ENCODE measurements at places on chromosomes 11 and 22.

- DNase-seq: no peak
These were observed 15.4 kb downstream of the MS4A13 start for GRCh38 chr11:60530454-60531100.

DNA sequence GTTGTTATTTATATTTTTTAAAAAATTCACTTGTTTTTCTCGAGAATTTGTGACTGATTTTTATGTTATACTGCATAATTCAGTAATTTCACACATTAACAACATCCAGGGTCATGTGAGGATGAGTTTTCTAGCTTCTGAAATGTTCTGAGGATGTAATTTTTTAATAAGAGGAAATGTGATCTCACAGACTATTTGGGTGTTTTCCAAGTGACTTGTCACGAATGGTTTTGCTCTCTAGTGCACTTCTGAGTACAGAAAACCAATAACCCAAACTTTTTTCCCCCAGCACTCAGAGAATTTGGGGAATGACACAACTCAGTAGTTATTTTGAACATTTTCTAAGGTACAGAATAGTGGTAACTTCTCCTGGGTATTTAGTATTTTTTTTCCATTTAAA, 821.1 kb upstream of the ARHGAP42 start:
- no peak for DNase-seq

DNA sequence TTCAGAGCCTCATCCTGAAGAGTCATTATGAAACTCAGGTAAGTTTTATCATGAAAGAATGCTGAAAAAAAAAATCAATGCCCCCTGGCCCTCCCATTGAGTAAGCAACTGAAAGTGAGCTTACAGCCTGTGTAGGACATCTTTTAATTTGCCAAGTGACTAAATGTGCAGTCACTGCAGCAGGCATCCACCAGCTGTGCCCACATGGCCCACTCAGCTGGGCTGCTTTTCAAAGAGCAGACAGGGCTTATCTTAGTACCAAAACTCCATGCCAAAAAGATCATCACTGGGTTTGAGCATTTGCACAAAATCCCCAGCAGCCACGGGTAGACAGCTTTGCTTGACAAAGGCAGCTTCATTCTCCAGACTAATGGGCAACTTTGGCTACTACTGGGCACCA, 709.7 kb downstream of the NTM start:
- no peak for DNase-seq

DNA sequence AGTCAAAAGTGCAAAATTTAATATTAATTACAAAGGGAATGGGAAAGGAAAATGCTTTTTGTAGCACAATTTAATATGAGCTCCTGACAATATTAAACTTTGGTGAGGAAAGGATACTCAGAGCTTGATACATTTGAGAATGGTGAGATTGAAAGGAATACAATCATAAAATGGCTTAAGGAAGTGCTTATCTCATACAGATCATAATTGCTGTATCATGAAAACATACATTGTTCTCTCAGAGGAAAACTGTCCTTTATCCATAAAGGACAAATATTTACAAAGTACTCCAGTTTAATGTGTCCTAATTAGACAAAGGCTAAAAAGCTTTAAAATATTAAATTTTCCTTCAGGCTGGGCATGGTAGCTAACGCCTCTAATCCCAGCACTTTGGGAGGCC, 260.4 kb downstream of the TMEM135 start:
- DNase-seq: no peak

DNA sequence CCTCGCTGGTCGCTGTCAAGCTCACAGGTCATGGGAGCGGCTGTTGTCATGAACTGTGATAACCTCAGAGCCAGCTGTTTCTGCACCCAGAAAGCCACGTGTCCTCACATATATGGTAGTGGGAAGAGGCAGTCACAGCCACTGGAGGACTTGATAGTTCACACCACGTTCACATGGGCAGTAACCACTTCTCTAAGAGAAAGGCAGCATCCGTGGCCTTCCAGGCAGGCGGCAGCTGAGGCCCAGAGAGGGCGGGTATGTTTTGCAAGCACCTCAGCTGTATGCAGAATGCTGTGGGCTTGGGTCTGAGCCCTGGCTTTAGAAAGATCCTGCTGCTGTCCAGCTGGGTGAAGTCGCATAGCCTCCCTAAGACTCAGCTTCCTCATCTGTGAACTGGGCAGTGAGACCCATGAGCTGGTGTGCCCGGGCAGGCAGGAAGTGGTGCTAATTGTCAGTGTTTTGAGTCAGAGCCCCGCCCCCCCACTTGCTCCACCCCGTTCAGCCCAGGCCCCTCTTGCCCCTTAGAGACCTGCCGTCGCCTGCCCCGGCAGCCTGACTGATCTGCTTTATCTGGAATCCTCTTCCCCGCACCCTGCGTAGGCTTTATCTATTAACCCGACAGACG, 13.3 kb downstream of the TTC38 start:
- no peak for DNase-seq

- no peak for DNase-seq
These were observed 22.5 kb downstream of the P4HA3 start for GRCh38 chr11:74288911-74289310.

DNA sequence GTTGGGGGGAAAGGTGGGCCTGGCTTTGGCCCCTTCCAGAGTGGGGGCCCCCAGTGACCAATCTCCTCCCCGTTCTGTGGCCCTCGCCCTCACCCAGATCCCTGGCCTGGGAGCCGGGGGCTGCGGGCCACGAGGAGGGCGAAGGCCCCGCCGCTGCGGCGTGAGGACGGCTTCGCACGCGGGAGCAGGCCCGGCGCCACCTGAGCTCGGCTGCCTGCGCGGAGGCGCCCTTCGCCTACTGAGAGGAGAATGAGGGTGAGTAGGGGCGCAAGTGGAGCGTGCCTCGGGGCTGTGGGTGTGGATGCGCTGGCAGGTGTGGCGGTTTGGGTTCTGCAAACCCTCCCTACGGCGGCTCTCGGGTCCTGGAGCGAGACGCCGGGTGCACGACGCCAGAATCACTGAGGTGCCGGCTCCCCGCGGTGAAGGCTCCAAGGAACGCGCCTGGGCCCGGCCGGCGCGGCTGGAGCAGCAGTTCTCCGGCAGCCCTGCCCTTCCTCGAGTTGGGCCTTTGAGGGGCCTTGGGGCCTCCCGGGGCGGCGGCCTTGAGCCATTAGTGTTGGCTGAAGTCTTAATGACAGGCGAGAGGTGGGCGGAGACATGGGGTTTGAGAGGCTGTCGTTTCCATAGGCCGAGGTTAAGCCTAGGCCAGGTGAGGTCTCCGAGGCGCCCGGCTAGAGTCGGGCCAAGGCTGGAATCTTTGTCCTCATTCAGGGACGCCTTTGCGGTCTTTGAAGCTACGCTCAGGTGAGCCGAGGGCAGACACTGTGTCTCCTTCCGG, 65.3 kb downstream of the CTTN start:
- no peak for DNase-seq

DNA sequence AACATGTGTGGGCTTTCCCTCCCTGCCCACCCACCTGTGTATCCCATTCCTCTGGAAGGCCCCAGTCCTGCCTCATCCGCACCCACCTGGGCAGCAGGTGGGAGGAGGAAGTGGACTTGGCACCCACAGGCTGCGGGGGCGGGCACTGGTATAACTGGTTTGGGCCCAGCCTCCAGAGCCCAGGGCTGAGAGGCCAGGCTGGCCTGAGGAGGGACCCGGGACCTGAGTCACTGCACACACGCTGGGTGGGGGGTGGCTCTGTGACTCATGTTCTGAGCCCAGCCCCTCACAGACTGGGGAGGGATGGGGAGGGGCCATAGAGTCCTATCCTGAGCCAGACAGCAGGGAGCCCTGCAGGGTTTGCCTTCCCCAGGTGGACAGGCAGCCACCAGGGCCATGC, 16.7 kb downstream of the PHLDA2 start:
- DNase-seq: no peak

DNA sequence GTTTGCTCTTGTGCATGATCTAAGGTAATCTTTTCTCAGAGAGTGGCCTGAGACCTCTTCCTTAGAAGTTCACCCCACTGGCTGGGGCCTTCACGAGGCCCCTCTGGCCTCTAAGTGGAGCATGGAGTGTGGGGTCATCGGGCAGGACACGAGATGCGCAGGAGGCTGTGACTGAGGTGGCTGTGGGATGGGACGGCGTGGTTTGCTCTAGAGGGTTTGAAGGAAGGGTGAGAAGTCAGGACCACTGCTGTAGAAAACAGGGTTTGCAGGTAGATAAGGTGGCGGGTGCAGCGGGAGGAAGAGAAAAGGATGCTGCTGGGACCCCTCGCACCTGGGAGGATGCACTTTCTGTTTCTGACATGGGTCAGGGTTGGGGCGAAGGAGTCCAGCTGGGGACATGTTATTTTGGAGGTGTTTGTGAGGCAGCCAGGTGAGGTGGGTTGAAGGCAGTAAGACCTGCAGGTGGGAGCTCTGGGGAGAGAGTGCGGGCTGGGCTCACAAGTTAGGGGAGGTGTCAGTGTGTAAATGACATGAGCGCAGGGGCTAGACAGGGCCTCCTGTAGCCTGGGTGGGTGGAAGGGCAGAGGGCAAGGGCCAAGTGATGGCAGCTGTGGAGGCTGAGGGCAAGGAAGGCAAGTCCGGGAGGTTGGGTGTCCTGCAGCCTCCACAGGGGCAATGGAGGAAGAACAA, 62.5 kb downstream of the KCNQ1 start:
- no peak for DNase-seq

Measured in stimulated activated CD4-positive, alpha-beta T cell treated with anti-CD3 and anti-CD28 coated beads, Interleukin-15, amount 100 ng/mL, for 1 hour (primary cell).